Upper lobe of left lung (tissue), 6 donors: ENCODE measurements at places on chromosomes 6 and 20.

DNA sequence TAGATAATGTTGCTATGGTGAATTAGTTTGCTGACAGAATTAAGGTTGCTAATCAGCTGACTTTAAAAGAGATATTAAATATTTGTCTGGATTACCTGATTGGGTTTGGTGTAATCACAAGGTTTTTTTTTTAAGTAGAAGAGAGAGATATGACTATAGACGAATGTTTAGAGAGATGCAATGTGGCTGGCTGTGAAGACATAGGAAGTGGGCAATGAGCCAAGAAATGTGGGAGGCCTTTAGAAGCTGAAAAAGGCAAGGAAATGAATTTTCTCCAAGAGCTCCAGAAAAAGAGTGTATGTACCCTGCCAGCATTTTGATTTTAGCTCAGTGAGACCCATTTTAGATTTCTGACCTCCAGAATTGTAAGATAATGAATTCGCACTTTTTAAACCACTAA, 598.3 kb downstream of the PKHD1 start:
- DNase-seq: no peak

DNA sequence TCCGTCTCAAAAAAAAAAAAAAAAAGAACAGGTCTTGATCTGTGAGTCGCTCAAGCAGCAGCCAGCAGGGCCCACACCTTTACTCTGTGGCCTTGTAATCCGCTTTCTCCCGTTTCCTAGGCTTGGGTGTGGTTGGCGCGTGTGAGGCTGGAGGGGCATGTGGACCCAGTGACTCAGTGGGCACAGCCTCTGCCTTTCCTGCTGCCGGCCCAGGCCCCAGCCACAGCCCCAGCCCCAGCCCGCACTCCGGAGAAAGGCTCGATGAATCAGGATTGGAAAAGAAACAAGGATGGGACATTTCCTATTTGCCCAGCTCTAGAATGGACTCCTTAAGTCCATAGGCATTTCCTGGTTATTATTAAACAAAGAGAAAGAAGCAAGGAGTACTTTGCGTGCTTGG, 4.3 kb downstream of the BHLHE23 start:
- DNase-seq: no peak

DNA sequence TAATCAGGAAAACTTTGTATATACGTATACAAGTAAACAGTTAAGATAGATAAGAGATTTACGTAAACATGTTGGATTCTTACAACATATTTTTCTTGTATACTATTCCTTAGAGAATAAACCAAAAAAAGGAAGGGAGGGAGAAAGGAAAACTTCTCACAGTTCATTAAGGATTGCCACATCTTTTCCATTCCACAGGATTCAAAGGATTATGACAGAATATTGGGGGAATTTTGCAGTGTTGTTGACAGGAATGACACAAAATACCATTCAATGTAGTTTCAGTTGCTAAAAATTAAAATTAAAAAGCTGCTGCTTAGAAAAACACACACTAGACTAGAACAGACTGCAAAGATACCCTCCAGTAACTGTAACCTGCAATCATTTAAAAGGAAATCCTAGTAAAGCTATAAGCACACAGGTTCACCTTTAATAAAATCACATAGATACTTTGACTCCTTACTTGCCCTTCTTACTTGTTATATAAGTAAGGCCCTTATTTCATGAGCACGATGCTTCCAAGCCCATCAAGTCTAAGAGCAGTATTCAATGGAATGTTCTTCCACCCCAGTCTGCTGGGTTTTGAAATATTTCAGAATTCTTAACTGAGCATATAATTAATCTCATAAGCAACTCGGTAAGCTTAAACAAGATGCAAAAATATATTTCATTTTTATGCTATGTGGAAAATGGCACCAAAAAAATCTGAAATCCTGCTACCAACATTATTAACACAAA, 107.8 kb downstream of the SMLR1 start:
- DNase-seq: no peak

DNA sequence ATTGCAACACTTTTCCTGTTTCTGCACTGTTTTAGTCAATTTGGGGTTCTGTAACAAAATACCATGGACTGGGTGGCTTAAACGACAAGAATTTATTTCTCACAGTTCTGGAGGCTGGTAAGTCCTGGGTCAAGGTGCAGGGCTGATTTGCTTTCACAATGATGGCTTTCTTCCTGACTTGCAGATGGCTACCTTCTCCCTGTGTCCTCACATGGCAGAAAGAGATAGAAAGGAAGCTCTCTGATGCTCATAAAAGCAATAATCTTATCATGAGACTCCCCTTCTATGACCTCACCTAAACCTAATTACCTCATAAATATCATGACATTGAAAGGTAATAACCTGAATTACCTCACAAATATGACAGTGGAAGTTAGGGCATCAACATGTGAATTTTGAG, 511.5 kb upstream of the CITED2 start:
- no peak for DNase-seq

DNA sequence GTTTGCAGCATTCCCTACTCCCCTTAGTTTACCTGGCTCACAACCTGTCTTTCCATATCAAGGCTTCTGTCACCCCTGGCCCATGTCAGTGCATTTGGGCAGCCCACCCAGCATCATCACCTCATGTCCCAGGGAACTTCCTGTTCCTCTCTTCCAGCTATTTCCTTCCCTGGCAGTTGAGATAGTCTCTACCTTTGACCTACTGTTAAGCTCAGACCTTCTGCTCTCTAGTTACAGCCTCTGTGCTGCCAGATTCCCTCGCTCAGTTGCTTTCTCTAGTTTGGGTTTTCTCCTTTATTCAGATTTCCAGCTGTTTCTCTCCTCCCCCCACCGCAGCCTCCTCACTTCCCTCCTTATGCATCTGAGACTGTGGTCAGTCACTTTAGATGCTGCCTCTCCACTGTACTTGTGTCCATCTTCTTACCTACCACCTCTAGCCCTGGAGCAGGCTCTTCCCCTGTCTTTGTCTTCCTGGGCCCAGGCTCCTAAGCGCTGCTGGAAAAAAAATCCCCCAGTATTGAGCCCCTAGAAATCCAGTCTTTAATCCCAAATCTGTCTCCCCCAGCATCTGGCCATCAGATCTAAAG, 16.3 kb downstream of the PTPN1 start:
- no peak for DNase-seq

DNA sequence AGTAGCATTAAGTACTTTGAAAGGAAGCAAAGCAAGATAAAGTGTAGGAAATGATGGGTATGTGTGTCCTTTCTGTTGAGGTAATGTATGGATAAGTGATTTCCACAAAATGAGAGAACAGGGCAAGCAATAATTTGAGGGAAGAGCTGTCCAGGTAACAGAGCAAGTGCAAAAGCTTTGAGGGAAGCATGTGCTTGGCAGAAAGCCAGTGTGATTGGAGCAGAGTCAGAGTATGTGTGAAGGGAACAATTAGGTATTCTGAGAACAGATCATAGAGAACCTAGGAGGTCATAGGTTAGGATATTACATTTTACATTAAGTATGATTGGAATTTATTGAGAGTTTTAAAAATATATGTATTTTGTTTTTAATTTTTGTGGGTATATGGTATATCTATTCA, 30.2 kb upstream of the MAN1A1 start:
- DNase-seq: no peak

- no peak for DNase-seq
Observed at GRCh38 chr6:39935241-39935640, 979 bp upstream of the MOCS1 start.
